EH (cell line): ENCODE measurements at places on chromosomes 3 and 15.
A peak's percentile ranks its signal among the peaks of the same experiment; 100 is the strongest.

GRCh38 chr3:22977042-22977441 lies 226.1 kb upstream of the UBE2E2 start:
- no peak for DNase-seq

DNA sequence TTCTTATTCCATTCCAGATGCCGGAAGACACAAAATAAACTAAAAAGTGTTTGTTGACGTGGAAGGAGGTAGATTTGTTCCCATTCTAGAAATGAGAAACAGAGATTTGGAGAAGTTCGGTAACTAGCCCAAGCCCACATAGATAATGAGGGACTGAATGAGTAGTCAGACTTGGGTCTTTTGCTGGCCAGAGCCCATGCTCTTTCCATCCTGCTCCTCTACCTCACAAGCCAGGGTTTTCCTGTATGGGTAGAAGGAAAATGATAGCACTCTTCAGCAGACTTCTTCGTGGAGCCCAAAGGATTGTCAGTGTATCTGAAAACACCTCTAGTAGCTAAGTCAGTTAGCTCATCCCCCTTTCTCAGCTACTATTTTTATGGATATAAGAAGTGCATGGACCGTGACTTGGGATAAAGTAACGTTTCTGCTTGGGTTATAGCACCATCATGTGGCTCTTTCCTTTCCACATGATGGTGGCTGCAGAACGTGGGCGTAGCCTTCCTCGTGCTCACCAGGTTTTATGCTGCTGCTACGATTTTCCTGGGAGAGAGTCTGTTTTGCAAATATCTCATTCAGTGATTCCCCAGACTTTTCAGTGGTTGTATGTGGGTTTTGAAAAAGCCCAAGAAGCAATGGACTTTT lies 84.6 kb downstream of the DGKG start:
- peak; percentile 75 for DNase-seq

DNA sequence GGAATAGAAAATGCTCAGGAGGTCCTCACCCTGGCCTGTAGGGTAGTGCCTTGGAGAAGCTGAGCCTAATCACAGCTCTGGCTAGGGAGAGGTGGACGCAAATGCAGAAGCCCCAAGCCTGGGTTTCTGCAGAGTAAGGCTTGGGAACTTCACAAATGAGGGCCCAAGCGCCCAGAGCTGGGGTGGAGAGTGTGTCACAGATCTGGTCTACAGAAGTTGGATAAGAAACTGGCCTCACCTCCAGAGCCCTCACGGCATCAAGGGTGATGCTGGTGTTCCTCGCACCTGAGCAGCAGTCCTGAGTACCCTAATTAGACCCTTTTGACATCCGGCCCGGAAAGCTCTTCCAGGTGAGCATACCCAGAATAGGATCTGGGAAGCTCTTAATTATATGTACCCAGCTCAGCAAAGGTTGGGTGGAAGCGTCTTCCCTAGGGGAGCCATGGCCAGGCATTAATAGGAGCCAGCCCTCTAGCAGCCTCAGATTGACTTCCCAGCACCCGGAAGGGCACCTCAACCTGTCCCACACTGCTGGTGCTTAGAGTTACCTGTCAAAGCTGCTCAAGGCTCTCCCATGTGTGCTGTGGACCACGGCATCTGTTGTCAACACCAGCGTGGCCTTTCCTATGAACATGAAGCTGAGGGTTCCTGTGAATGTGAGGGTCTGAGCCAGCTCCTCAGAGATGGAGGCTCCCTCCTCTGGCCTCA lies 31.8 kb downstream of the RBM5 start:
- no peak for DNase-seq

DNA sequence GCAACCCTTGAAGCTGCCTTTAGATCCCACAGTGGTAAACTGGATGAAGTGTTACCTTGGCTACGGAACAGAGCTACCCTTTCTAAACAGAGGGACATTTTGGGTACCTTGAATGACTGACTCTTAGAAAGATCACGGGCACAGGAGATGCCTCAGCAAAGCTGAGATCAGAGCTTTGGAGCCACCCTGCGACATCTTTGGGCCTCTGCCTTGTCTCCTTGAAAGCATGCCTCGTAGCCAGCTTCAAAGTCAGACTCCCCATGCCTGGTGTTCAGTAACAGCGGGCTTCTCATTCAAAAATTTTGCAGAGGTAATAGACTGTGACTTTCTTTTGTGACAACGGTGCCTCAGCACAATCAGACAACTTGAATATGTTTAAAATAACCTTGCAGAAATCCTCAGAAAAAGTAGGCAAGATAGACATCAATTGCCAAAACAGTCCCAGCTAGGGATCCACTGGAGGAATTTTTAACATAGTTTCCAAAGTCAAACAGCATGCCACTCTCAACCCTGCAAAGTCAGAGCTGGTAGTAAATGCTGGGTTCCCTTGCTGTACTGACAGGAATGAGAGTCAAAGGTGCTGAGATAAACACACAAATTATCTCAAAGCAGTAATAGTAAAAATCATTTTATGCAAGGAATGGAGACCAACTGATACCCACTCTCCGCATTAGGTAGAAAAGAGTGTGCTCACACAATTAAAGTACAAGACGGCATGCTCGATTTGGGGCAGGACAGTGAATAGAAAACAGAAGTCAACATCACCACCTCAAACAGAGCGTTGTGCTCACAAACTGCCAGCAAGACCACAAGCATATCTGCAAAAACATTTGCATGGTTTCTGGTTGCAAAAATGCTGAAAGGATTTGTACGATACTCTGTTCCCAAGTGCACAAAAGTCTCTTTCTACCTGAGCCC lies 82.1 kb downstream of the MYO1E start:
- peak; percentile 59 for DNase-seq

GRCh38 chr3:9040996-9041395 lies 77.7 kb upstream of the RAD18 start:
- no peak for DNase-seq

GRCh38 chr3:99523431-99524127 lies 114.8 kb upstream of the COL8A1 start:
- peak; percentile 65 for DNase-seq

DNA sequence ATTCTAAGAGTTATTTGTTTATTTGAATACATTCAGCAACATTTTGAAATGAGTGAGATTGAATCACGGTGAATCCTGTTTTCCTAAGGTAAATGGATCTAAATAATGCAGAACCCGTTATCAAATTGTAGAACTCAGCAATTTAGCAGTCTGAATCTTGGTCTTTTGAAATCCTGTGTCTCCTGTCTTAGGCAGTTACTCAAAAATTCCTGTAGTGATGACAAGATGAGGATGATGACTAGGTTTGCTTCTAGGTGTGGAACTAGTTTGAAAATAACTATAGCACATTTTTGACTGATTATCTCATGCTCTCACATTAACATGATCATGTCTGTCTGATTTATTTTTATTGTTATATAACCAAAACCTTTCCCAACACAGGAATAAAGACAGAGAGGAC lies 115.0 kb downstream of the RAP2B start:
- DNase-seq, result peak; percentile 53

GRCh38 chr15:64151727-64152506 lies at the start of gene SNX22:
SNX22 (plus strand) TSS chr15:64151731; CDS start chr15:64151776, 45 bp downstream.
- no peak for DNase-seq

GRCh38 chr3:140529096-140529495 lies 148.8 kb upstream of the TRIM42 start:
- peak; percentile 33 for DNase-seq

GRCh38 chr3:128170866-128171516 lies 17.7 kb downstream of the EEFSEC start:
- peak; percentile 83 for DNase-seq

GRCh38 chr3:30135190-30135589 lies 471.2 kb upstream of the TGFBR2 start:
- DNase-seq, result no peak

DNA sequence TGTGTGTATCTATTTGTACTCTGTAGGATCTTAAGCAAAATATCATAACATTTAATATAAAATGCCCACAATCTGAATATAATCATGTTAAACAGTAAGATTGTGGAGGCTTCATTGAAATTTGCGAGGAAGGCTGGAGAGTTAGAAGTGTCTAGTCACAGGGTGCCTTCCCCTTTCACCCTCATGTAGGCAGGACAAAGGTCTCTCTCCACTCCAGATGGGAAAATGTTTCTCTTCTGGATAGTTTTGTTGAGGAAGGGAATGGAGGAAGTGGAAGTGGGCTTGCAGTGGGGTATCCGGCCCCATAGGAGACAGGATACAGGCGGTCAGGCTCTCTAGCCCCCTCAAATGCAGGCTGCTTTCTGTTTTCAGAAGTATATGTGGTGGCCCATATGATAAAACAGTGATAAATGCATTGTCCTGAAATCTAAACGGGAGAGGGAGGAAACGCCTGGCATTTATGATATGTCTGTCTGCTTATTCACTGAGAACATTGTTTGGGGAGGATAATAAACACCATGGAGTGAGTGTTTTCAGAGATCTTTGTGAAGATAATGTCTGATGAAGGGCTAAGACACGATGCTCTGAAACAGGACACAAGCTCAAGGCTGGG lies 13.3 kb upstream of the MYZAP start:
- peak; percentile 40 for DNase-seq

- DNase-seq, result no peak
Observed at GRCh38 chr15:42611532-42611931, 36.1 kb downstream of the STARD9 start.

GRCh38 chr15:43531018-43531670 lies 13.7 kb downstream of the MAP1A start:
- no peak for DNase-seq
